ENCODE measurements at places on chromosomes 7 and 10.

- DNase-seq = no peak
Observed at GRCh38 chr10:200405-200804, 65.2 kb downstream of the ZMYND11 start.

DNA sequence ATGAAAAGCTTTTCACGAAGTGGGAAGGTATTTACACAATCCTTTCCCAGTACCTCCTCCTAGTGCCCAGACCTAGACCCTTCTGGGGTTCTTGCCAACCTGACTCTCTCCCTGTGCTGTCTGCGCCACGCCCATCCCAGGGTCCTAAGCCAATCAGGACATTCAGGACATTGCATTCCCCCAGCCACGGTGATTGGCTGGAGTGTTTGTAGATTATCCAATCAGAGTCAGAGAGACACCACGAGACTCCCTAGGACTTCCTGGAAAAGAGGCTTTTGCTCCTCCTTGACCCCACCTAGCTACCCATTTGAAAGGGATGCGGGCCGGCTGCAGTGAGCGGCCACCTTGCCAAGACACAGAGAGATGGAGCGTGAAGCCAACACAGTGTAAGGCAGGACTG lies 3.5 kb upstream of the GDF2 start:
- no peak for DNase-seq

GRCh38 chr7:42236976-42237810 lies at the start of gene GLI3:
TSS of gene GLI3 (minus strand) at chr7:42237209. CDS start at chr7:42223253, 13,956 bp downstream.
- DNase-seq = peak; percentile 97

- DNase-seq = no peak
Observed at GRCh38 chr10:131933016-131933695, 32.3 kb downstream of the PPP2R2D start.

DNA sequence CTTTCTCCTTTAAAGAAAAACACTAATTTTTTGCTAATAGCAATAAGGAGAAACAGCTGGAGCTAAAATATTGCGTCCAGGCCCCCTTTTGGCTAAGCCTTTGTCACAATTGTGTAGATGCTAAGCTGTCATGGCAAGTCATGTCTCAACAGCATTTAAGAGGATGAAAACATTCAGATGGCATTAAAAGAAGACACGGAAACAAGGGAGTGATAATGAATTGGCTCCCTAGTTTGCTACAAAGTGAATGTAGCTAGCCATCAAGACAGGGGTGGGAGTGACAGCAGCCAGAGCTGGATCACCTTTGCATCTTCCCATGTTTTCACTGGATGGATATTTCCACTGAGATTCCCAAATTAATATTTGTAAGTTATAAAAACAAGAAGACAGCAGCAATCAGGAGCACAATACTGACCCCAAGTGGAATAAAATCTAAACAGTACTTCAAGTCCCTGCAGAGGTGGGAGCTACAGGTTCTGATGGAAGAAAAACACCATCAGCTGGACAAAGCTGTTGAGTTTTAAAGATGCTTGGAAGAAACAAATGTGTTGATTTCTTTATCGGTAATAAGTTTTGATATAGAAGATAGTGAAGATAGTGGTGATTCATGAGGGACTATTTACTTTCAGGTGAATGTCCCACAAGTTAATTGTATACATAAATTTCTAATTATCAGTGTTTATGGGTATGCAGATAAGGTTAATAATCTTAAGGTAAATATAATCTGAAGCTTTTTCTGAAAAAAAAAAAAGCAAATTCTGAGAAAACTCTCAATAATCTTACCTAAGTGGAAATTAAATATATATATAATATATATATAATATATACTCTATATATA lies 129.4 kb downstream of the SLC16A9 start:
- peak; percentile 70 for DNase-seq

- DNase-seq = no peak
Observed at GRCh38 chr7:3009086-3009485, 34.6 kb downstream of the CARD11 start.

DNA sequence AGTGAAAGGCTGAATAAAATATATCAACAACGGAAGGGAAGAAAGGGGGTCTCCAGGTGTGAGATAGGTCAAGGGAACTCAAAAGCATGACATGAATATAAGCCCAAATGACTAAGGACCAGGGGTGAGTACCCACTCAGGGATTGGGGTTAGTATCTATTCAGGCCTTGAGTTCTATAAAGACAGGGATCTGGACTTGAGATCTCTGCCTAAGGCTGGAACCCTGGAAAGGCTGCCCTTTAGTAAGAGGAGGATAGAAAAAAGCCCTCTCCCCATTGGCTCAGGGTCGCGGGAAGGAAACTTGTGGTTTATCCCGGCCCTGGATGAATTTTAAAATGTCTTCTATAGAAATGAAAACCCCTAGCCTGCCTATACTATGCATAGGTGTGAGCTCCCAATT lies 2.4 kb upstream of the ITPRIP start:
- DNase-seq = no peak

DNA sequence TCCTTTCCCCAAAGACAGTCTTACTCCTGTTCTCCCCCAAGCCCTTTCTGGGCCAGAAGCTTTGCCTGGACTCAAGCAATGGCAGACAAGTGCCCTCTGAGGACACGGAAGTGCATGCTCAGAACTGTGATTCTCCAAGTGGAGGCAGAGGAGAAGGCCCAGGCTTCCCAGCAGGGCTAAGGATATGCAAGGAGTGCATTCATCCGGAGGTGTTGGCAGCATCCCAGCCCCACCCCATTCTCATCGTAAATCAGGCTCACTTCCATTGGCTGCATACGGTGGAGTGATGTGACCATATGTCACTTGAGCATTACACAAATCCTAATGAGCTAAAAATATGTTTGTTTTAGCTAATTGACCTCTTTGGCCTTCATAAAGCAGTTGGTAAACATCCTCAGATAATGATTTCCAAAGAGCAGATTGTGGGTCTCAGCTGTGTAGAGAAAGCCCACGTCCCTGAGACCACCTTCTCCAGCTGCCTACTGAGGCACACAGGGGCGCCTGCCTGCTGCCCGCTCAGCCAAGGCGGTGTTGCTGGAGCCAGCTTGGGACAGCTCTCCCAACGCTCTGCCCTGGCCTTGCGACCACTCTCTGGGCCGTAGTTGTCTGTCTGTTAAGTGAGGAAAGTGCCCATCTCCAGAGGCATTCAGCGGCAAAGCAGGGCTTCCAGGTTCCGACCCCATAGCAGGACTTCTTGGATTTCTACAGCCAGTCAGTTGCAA lies 1.4 kb upstream of the RBP3 start:
- DNase-seq = no peak

GRCh38 chr10:15439341-15439842 lies 68.3 kb upstream of the FAM171A1 start:
- DNase-seq = peak; percentile 21

DNA sequence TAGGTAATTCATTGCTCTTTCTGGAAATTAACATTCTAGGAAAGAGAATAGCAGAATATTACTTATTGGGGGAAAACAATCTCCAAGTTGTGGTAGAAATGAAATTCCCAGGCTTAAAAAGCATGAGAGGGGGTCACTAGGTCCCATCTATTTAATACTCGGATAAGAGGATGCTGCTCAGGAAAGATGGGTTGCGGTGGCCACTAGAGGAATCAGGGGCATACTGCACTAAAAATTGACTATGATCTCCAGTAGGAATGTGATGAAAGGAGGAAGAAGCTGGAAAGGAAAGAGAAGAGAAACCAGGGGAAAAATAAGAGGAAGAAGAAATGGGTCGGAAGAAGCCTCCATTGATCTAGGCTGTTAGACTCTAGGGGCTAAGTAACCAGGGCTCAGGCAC lies 192.8 kb downstream of the GPAM start:
- no peak for DNase-seq

- DNase-seq = no peak
Observed at GRCh38 chr10:103983367-103983911, 16.5 kb downstream of the SLK start.

- peak; percentile 61 for DNase-seq
Observed at GRCh38 chr7:34059136-34059828, 153.9 kb downstream of the BMPER start.

GRCh38 chr7:43658718-43659548 lies 70.4 kb downstream of the COA1 start:
- DNase-seq = peak; percentile 74

GRCh38 chr7:153084278-153084677 lies 324.7 kb downstream of the ACTR3B start:
- no peak for DNase-seq

GRCh38 chr7:75971961-75972763 lies 22.2 kb downstream of the TMEM120A start:
- DNase-seq = no peak

- no peak for DNase-seq
Observed at GRCh38 chr10:78437998-78438906, 404.6 kb downstream of the RPS24 start.

- DNase-seq = no peak
Observed at GRCh38 chr10:6567884-6568283, 12.2 kb downstream of the PRKCQ start.

DNA sequence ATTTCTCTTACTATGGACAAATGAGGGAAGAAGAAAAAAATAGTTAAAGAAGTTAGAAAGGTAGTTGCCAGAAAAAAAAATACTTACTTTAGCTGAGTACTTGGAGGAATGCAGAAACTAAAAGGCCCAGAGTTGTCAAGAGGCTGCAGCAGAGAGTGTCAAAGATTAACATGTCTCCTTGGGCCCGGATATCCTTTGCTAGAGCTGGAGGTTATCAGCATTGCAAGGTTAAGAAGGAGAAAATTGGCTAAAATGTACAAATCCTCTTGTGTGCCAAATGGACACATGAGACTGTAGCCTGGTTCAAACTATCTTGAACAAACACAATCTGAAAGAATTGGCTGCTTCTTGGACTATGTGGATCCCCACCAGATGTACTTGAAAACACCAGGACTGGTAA lies 377.0 kb downstream of the SEMA3D start:
- no peak for DNase-seq

- peak; percentile 6 for DNase-seq
Observed at GRCh38 chr10:127550861-127551260, 1.8 kb downstream of the NPS start.

DNA sequence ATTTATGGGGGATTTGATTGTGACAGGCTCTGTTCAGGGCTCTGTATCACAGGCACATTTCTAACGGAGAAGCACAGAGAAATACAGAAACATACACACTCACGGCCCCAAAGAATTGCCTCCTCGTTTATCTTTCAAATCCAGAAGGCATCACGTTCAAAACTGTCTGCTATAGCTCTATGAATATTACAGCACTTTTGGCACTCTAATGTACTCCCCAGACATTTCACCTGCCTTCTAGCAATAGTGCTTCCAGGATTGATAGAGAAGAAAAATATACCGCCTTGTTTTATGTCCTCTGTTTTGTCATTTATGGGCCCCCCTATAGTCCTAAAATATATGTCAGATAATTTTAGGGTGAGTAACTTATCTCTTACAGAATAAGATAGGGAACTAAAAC lies 947.5 kb downstream of the ANKRD7 start:
- no peak for DNase-seq
